Bronchus fibroblast of lung (primary cell): ENCODE measurements at places on chromosomes 12 and 14. TPM values are rescaled to one million over a fixed set of nuclear protein-coding genes. Genes with fewer than 3 reads are reported as not detected.

The LRRC9 gene
- not detected in 2 replicates for total RNA-seq

The KLRK1 gene
- total RNA-seq: not detected in 2 replicates

The TOMM20L gene
- not detected in 2 replicates for total RNA-seq

The GDF3 gene
- not detected in 2 replicates for total RNA-seq

The MAPK1IP1L gene
- total RNA-seq: 52.3 and 96.0 TPM in 2 replicates

The A2ML1 gene
- total RNA-seq: not detected in 2 replicates

The PTGDR gene
- total RNA-seq: not detected in 2 replicates

The IKBIP gene
- 48.5 and 58.5 TPM in 2 replicates for total RNA-seq

The MMP19 gene
- total RNA-seq: 12.4 and 12.6 TPM in 2 replicates
